ENCODE measurements at places on chromosomes 16 and 17.

- no peaks in the 10 kb centered on the region for H3K36me3 ChIP-seq
- H3K4me3 ChIP-seq: no peak overlapping the region
- H3K27ac ChIP-seq: no peak overlapping the region
- DNase-seq: no peak
Measured at GRCh38 chr16:3266873-3267537, 10.6 kb upstream of the MEFV start.

GRCh38 chr17:81390029-81390872, 5.0 kb upstream of the BAHCC1 start:
- peak; percentile 57 for DNase-seq
- H3K36me3 ChIP-seq: no peaks in the 10 kb centered on the region
- no peak overlapping the region for H3K4me3 ChIP-seq
- peaks cover 45% of the 10 kb centered on the region for H3K4me1 ChIP-seq
- H3K27me3 ChIP-seq: peaks cover 80% of the 10 kb centered on the region

DNA sequence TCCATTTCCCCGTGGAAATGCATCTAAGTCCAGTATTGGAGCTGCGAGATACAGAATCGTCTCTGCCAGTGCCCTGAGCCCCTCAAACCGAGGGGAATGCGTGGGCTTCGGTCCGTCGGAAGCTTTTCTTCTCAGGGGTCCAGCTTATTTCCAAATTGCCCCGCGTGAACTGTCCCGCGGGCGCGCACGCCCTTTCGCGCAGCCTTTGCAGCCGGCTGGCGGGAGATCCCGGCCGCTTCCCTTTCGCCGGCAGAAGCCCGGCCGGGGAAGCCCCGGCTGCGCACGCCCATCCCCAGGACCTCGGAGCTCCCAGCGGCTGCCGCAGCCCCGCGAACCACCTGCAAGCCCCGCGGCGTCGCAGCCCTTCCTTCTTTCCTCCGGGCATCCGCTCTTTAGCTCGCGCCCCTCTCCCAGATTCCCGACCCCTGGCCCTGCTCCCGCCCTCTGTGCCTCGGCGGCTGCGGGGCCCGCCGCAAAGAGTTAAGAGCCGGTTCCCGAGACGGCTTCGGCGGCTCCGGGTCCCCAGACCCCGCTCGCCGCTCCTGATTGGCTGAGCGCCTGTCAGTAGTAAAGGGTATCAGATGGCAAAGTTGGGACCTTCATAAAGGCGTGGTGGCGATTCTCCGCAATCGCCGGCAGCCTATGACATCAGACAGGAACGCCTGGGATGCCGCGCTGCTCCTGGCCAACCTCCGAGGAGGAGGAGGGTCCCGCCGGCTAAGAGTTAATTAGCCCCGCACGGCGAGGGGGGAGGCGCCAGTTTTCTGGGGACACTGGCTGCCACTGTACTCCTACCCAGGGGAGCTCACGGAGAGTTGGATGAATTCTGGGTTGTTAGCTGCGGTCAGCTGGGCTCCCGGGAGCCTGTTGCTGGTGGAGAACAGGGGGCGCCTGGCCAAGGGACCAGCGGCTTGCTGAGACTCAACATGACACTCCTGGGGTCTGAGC, at the start of gene MYOCD:
TSS of gene MYOCD (plus strand) at position 628 of the 948 bp plus-strand sequence. CDS start at position 927, 299 bp downstream.
- no peak within 1 kb of the TSS for H3K27ac ChIP-seq
- no peaks in the 10 kb centered on the region for H3K36me3 ChIP-seq
- peaks cover 18% of the 10 kb centered on the region for H3K27me3 ChIP-seq
- no peaks in the 10 kb centered on the region for H3K4me1 ChIP-seq

DNA sequence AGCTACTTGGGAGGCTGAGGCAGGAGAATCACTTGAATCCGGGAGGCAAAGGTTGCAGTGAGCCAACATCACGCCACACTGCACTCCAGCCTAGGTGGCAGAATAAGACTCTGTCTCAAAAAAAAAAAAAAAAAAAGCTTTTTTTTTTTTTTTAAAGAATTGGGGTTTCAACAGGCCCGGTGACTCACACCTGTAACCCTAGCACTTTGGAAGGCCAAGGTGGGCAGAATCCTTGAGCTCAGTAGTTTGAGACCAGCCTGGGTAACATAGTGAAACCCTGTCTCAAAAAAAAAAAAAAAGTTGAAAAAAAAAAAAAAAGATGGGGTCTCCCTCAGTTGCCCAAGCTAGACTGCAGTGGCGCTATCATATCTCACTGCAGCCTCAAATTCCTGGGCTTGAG, 6.6 kb upstream of the HEXIM2 start:
- H3K4me1 ChIP-seq: no peaks in the 10 kb centered on the region
- H3K4me3 ChIP-seq: no peak overlapping the region
